ENCODE measurements at places on chromosomes 4 and X.

DNA sequence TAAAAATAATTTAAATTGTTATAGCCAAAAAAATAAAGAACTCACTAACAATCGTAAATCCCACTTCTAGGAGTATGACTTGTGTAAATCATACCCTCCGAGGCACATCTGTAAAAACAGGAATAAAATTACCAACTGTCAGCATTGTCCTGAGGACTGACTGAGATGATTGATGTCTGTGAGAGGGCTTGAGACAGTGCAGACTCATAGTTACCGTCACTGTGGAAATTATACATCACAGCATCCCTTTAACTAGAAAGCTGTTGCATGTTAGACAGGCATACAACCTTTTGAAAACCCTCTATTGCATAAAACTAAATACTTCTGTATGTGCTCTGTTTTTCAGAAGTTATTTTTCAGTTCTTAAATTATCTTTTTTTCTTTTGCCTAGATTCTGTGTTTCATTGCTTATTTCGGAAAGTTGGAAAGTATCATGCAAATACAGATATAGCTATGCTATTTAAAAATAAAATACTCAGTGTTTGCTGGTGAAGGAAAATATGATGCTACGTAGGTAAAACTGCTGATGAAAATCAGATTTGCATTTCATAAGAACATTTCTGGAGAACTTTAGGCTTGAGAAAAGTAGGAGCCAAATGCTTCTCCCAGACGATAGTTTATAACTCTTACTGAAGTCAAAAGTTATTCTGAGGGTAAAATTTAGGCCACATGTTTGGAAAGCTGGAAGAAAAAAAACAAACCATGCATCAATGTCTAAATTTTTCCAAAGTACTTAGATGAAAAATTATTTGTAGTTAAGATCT, 13.6 kb upstream of the RBPJ start:
- DNase-seq = no peak

- peak; percentile 10 for DNase-seq
Observed at GRCh38 chrX:79138658-79139241, 5.7 kb upstream of the GPR174 start.

GRCh38 chrX:23478056-23478455, 143.4 kb downstream of the PTCHD1 start:
- no peak for DNase-seq

DNA sequence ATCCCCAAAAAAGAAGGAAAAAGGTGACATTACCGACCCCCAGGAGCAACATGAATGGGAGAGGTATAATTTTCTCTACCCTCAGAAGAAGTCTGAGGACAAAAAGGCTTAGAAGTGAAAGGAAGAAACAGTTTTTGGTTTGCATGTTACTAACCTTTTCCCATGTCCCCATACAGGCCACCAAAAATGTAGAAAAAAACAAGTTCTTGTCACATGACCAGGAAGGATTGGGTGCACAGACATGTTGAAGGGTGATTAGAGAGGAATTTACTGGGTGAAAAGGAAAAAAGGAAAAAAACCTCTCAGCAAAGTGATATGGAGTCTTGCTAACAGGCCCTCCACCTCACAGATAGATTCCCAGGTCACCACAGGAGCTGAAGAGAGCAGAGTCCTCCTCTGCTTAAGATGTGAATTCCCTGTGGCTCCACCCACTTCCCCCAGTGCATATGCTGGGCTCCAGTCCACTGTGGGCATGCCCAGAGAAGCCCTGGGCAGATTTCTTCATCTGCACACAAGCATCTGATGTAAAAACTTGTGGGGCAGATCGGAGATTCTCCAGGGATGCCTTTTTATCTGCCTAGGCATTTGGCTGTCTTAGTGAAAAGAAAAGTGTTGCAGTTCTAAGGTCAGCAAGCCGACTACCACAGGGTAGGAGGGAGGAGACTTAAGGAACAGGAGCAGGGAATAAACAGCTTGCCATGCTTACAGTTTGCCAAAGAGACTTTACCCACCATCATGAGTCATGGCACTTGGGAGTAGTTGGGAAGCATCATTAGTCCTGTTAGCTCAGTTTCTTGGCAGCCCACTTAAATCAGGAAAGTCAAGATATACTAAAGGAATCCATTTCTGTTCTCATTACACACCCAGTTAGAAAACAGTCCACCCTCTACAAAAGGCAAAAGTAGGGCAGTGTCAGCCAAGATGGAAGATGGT, 25.0 kb upstream of the PASD1 start:
- DNase-seq = no peak
